ENCODE measurements at places on chromosomes 2 and 18. TPM values are rescaled to one million over a fixed set of nuclear protein-coding genes. Genes with fewer than 3 reads are reported as not detected.

KYNU gene
- total RNA-seq, result 361 TPM

LCT gene
- 0.03 TPM for total RNA-seq

CFC1 gene
- not detected for total RNA-seq

LRRC30 gene
- total RNA-seq, result not detected

RNF25 gene
- total RNA-seq, result 44.7 TPM

IL1RL2 gene
- total RNA-seq, result not detected

ABCB11 gene
- 0.01 TPM for total RNA-seq

REG1B gene
- not detected for total RNA-seq

GAREM1 gene
- total RNA-seq, result 3.3 TPM

C2orf66 gene
- 0.06 TPM for total RNA-seq

PRADC1 gene
- total RNA-seq, result 26.1 TPM

NDC80 gene
- total RNA-seq, result 10.7 TPM

CLEC4F gene
- not detected for total RNA-seq

OTX1 gene
- total RNA-seq, result 4.7 TPM

GALNT13 gene
- 9.9 TPM for total RNA-seq

LONRF2 gene
- 2.5 TPM for total RNA-seq

RAD51AP2 gene
- total RNA-seq, result not detected

GRP gene
- not detected for total RNA-seq

HOXD13 gene
- total RNA-seq, result 0.23 TPM

SLC35F6 gene
- 35.4 TPM for total RNA-seq

PLA2R1 gene
- 1.7 TPM for total RNA-seq

MROH2A gene
- total RNA-seq, result not detected

ZNF385B gene
- not detected for total RNA-seq

Data from A549 treated with CORT108297 at 1 μM for 4 hours (cell line).